HuH-7.5 (cell line): ENCODE measurements at places on chromosomes 1 and 21.

DNA sequence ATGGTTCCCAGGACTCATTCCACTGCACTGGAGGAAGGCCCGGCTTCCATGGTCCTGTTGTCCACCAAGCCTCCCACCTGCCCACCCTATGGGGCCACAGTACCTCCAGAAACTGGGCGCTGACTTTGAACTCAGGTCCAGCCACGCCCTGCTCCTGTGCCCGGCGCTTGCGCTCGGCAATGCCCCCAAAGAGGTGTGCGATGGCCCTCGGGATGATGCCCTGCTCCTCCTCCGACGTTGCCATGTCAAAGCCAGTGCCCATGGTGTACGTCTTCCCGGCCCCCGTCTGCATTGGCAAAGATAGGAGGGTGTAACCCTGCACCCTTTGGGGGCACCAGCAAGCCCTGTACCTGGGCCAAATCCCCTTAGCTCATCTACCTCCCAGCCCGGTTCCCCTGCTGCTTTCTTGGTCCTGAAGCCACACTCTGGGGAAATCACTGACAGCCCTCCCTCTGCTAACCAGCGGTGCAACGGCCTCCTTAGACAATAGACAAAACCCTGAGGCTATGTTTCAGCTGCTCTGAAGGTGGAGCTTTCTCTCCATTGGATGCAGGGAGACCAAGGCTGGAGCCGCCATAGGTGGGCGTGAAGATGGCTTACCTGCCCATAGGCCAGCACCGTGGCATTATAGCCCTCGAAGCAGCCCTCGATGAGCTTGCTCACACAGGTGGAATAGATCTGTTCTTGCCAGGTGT, 14.7 kb downstream of the KIF21B start:
- no peak for DNase-seq

DNA sequence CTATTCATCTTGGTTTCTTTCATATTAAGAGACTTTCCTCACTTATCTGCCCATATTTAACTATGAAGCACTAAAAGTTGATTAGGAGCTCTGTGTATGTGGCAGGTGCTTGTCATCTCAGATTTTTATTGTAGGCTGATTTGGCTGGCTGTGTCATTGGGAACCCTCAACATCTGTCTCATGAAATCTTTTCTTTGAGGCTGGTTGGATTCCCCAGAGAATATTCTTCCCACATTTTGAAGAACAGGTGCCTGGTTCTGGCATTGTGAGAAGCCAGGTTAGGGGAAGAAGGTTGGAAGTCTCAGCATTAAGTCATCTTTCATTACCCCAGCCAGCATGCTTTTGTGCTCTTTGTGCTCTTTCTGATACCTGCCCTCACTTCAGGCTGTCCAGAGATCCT, 37.1 kb downstream of the EEIG2 start:
- DNase-seq, result no peak

- DNase-seq, result peak; percentile 35
These were observed 111.9 kb downstream of the PTPN14 start for GRCh38 chr1:214439352-214440119.

DNA sequence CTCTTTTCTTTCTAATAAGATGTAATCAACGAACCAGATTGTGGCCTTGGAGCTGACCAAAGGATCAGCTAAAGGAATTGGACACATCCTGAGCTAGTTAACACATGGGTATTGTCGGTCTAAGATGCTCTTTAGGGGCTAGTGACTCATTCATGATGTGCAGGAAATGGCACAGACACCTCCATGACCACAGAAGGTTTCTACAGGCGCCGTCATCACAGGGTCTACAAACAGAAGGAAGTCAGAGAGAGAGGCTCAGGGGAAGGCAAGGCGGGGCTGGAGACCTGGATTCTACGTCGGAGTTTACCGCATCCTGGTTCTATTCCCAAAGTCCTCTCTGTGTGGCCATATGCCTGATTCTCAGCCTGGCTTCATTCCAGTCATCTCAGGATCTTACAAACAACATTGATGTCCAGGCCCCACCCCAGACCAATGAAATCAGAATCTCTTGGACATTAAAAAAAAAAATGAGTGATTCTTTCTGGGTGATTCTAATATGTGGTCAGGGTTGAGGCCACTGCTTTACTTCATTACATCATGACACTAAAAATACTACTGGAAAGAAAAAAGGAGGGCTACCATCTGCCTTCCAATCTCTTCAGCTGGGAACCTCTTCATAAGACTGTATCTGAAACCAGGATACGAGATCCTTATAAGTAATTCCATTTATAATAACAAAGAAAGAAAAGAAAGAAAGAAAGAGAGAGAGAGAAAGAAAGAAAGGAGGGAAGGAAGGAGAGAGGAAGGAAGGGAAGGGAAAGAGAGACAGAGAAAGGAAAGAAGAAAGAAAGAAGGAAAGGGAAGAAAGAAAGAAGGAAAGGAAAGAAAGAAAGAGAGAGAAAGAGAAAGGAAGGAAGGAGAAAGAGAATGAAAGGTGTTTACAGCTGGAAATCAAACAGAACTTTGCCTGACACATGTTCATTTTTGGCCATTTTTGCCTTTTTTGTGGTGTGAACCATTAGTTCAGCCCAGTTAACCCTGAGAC, 11.6 kb upstream of the KCNJ15 start:
- DNase-seq, result no peak

- DNase-seq, result no peak
These were observed 103.4 kb downstream of the ZBTB18 start for GRCh38 chr1:244154508-244154871.

DNA sequence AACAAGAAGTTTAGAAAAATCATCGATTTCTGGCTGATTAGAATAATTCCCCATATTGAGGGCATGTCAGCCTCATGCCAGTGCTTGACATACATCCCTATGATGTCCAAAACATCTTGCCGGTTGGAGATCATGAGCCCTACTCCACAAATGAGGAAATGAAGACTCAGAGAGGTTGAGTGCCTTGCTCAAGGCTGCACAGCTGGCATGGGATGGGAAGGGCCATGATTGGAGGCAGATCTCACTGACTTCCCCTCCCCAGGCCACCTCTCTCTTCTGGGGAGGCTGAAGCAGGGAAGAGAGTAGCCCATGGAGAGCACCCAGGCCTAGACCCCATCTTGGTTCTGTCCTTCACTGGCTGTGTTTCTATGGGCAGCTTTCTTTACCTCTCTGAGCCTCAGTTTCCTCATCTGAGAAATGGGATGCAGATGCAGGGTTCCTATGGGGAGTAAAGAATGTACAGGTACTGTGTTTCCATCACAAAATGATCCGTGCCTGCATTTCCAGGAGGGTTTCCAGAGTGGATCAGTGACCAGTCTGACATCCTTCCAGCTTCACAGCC, 145.7 kb downstream of the SYF2 start:
- no peak for DNase-seq

DNA sequence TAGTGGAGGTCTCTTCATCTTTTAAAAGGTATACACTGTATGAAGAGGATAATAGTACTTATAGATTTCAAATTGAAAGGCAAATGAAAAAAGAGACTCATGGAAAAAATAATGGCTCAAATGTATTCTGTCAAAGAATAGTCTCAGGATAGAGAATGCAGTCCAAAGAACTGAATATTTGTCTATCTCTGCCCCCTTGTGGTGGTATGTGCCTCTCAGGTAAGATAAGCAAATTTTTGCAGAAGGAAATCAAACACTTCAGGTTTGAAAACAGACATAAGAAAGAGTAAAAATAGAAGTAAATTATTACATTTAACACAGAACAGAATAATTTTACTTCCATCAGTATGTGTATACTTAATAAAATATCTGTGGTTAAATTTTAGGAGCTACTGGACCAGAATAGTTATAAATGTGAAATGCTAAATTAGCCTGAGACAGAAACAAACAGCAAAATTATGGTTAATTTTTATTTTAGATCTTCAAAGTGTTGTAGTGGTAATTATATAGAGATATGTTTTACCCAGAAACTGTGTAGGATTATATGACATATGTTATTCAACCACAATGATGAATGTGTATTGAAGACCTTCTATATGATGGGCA, 164.4 kb upstream of the PALMD start:
- no peak for DNase-seq

- no peak for DNase-seq
These were observed 21.2 kb downstream of the CEP170 start for GRCh38 chr1:243233908-243234307.

DNA sequence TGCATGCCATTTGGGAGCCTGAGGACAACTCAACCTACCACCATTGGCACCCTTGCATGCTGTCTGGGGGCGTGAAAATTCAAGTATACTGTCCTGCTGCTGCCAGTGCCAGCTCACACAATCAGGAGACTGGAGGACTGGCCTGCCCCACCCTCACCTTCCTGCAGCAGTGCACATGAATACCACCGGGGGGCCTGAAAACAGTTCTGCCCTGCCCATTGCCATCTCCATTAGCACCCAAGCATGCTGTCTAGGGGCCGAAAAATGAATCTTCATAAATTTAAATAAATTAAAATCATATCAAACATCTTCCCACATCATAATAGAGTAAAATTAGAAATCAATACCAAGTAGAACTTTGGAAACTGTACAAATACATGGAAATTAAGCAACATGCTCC, 322.1 kb upstream of the TMPRSS15 start:
- DNase-seq, result no peak

GRCh38 chr1:82366689-82367088, 566.0 kb downstream of the ADGRL2 start:
- DNase-seq, result no peak

DNA sequence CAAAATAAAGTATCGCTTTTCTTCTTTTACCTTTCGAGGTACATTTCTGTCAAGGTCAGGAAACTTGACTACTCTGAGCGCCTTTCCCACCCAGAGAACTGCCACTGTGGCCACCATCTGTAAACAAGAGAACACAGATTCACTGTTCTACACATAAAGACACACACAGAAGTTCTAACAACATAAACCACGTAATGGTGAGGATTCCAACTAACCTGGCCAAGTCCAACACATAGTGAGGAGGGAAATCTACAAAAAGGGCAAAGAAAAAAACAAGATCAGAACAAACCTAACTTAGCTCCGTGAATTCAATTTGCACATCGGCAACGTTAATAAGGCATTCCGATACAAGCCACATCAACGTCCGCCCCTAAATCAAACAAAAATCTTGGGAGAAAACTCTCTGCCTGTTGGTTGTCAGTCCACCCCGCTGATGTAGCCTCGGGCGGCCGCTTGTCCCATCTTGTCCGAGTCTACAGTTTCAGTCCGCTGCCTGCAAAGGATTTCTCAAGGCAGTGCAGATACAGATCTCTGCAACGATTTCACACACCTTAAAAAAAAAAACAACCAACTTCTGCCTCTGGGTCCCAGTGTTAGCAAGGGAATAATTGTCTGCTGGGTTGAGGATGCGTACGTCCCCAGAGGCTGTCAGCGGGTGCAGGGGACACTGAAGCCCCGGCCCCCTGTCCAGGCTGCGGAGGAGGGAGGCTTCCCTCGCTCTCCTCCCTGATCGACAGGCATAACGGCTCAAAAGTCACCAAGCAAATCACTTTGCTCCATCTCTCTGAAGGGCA, 1.0 kb downstream of the SLC35D1 start:
- DNase-seq, result peak; percentile 28

DNA sequence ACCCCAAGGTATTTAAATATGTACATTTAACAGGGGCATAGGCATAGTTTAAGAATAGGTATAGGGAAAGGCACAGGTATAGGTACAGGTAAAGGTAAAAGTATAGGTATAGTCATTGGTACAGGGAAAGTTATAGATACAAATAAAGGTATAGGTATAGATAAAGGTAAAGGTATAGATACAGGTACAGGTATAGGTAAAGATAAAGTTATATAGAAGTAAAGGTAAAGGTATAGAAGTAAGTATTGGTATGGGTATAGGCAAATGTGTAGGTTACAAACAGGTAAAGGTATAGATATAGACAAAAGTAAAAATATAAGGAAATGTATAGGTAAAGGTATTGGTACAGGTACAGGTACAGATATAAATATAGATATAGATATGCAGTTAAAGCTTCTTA, 137.2 kb downstream of the PCNX2 start:
- no peak for DNase-seq

DNA sequence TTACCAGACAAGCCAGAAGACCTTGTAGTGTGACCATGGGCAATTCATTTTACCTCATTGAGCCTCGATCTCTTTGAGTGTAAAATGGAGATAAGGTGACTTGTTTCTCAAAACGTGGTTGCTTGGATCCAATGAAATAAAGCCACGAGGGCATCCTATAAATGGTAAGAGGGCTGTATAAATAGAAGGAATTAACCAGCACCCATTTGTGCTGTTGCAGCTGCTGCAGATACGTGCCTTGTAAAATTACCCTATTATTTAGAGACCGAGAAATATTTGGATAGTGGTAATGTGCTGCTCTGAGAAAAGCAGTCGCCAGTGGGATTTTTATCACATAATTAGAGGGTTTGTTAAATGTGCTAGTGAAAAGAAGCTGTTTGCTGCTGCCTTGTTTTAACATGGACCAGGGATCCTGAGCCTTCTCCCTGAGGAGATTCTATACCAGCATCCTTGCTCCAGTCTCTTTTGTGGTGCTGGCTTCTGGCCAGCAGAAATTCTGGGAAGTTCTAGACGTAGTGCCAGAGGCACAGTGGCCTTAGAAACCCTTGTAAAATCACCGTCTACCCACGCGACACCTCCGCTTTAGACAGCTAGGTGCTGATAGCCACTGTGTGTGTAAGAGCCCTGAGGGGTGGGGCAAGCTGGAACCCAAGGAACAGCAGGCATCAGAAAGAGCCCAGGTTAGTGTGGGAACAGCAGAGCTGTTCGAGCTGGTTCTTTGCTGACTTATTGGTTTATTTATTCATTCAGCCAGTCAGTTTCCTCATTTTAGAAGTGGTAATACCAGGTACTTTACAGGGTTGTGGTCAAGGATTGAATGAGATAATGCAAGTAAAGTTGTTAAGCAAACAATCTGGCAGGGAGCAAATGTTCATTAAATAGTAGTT, 137.5 kb downstream of the NOS1AP start:
- DNase-seq, result no peak

DNA sequence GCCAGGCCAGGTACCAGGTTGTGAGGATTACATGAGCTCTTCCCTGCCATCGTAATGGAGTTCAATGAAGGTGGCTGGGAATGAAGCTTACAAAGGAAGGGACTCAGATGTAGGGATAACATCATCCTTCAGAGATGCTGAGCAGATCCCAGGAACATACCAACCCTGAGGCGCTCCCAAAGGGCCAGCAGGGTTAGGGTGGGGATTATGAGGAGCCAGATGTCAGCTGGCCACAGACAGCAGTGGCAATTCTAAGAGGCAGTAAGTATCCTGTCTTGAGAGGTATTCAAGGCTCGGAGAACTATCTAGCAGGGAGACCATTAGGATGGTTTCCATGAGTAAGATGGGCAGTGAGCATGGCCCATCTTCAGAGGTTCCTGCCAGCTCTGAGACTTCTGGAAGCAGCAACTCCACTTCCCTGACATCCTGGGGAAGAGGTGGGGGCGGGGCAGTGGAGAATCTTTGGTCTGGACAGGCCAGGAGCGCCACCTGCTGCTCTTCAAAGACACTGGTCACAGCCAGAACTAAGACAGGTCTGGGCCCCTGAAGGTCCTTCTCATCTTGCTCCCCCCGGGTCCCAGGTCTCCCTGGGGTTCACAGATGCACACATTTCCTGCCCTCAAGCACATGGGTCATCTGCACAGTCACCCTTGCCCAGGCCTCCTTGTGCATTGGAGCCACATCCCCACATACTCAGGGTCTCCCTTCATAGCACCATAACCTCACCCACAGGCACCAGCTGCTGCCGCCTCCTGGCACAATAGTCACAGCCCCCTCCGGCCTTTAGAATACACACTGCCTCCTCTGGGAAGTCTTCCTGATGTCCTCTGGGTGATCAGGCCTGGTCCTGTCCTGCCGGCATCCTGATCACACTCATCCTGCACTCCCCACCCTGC, 2.7 kb upstream of the SDC3 start:
- peak; percentile 89 for DNase-seq
